ENCODE measurements at places on chromosomes 5 and 9.
A peak's percentile ranks its signal among the peaks of the same experiment; 100 is the strongest.

- no peak for DNase-seq
These were observed 18.1 kb downstream of the TCF7 start for GRCh38 chr5:134132372-134133187.

DNA sequence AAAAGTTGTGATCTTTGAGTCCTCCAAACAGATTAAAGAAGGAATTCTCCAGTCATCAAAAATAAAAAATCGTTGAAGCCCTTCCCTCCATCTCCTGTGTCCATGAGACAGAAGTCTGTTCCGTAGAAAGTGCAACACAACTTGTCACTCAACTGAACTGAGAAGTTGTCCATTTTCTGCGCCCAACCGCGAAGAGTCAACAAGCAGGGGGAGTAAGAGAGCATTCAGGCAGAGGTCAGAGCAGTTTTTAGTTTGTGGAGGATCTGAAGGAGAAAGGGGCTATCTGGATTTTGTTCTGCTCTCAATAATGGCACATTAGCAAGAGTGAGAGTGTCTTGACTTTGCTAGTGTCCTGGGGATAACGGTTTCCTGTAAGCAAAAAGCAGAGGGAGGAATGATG, 303.9 kb downstream of the ICE1 start:
- no peak for DNase-seq

DNA sequence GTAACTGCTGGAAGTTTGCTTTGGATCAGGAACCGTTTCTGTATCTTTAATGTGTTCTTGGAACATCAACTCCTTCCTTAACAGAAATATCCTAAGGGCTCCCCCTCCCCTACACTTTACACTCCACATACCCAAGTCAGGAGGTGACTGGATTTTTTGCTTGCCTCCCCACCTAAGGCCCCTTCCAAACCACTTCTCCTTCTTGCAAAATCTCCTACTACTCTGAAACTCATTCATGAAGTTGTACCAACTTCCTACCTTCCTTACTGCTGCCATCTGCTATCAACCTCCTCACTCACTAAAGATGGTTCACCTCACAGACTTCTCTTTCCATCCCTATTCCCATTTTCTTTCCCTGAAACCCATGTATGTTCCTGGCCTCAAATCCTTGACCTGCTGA, 16.1 kb downstream of the TXN start:
- DNase-seq = no peak

- no peak for DNase-seq
These were observed 1413.1 kb upstream of the CDH6 start for GRCh38 chr5:29780401-29780800.

GRCh38 chr5:35908228-35908627, 30.2 kb downstream of the CAPSL start:
- peak; percentile 22 for DNase-seq

DNA sequence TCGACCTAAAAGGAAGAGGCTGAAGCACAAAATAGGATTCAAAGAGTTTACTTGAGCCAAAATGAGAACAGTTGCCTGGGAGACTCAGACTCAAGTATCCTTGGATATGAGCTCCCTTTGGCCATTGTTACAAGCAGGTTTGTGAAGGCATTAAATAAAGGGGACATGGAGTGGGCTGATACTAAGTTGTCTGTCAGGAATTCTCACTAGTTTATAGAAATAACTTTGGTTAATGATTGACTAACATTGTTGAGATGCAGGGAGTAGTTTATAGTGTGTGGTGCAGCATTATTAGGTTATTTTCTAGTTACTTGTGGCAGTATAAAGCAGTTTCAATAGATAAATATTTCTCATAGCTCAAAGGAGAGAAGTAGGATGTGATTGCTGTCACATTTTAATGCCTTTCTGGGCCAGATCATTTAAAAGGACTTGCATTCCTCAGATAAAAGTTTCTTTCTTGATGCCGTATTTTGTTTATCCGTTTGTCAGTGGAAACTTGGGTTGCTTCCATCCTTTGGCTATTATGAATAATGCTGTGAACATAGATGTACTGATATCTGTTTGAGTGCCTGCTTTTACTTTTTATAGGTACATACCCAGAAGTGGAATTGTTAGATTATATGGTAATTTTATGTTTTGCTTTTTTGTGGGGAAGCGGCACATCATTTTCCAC, 9.1 kb downstream of the AP3S1 start:
- DNase-seq = no peak

- DNase-seq = no peak
These were observed 65.9 kb downstream of the CCDC171 start for GRCh38 chr9:15618540-15619331.

- DNase-seq = peak; percentile 65
These were observed 16.2 kb upstream of the MAT2B start for GRCh38 chr5:163489055-163489744.

- DNase-seq = no peak
These were observed 1.6 kb upstream of the ARHGEF39 start for GRCh38 chr9:35666549-35666948.

DNA sequence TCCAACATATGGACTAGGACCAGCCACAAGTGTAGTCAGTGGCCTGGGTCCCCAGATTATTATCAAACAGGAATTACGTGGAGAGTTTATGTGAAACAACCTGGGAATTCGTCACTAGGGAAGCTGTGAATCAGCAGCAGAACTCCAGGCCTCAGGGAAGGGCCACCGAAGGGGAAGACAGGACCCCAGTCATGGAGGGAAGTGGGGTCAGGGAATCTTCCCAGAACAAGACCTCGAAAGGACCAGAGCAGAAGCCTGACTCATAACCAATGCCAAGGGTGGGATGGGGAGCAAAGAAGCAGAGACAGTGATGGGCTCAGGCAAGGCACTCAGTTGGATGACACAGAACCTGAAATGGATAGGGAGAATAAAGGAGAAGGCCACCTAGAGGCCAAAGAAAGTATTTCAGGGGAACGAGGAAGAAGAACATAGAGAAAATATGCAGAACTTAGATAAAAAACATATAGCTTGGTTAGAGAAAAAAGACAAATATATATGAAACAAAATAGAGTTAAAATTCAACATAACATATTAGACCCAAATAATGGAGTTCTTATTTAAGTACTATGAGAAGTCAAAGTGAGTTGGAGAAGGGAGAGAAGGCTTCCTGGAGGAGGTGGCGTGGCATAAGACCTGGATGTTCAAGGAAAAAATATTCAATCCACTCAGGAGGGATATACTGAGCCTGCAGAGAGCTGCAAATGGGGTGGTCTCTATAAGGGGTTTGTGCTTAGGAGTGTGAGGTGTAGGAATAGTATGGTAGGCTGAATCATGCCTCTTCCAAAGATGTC, 66.7 kb upstream of the CAST start:
- peak; percentile 48 for DNase-seq

DNA sequence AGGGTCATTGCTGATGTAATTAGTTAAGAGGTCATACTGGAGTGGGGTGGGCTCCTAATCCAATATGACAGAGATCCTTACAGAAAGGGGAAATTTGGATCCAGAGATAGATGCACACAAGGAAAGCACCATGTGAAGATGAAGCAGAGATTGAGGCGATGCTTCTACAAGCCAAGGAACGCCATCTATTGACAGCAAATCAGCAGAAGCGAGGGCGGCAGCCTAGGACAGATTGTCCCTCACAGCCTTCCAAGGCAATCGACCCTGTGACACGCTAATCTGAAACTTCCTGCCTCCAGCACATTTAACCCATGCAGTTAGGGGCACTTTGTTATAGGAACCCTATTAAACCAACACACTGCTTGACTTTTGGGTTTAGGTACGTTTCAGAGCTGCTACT, 285.1 kb upstream of the DAP start:
- DNase-seq = no peak

- peak; percentile 8 for DNase-seq
These were observed 123.3 kb upstream of the SLC12A2 start for GRCh38 chr5:127960270-127960691.

DNA sequence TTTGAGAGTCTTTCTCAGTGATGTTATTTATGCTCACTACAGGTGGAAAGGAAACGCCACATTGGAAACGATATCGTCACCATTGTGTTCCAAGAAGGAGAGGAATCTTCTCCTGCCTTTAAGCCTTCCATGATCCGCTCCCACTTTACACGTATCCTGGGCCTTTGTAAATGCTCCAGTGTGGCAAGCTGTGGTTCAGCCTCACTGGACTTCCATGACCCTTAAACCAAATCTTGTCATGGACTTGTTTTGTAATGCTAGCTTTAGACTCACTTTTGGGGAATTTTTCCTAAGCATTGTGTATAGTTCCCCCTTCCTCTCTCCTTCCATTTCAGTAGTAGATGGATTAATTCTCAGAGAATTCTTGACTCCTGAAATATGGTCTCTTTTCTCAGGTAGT, 60.9 kb upstream of the SLC2A8 start:
- no peak for DNase-seq

GRCh38 chr5:135015942-135016341, 18.1 kb downstream of the PITX1 start:
- no peak for DNase-seq

GRCh38 chr5:170478306-170478705, 25.5 kb upstream of the KCNIP1 start:
- no peak for DNase-seq

DNA sequence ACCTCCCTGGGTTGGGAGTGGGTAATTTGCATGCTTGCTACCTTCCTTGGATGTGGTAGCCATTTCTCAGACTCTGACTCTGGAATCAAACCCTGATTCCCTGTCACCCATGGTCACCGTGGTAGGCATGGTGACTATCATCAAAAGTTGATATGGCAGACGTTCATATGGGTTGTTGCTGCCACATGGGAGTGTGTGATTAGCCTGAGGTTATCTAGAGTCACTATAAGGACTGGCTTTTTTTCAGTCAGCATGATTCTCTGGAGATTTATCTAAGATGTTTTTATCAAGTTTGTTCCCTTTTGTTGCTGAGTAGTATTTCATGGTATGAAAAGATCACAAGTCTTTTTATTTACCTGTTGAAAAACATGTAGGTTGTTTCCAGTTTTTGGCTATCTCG, 7.0 kb downstream of the RCL1 start:
- peak; percentile 97 for DNase-seq

DNA sequence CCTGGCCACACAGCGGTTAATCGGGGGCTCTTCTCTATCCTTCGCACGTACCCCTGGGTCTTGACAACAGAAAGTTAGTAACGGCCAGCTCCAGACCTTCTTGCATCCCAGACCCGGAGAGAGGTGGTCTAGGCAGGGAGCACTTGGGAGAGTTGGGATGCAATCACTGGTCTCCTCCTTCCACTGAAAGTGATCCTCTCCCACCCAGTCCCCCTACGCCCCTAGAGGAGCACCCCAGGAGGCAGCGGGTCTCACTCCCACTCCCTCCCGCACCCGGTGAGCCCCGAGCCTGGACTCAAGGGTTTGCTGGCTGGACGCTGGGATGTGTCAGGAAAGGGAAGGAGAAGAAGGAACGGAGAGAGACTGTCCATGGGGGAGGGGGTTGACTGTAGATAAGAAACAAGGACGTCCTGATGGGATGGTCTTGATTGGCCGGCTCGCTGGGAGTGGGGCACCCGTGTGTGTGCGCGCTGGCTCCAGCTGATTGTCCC, 2.0 kb downstream of the RORB start:
- no peak for DNase-seq

DNA sequence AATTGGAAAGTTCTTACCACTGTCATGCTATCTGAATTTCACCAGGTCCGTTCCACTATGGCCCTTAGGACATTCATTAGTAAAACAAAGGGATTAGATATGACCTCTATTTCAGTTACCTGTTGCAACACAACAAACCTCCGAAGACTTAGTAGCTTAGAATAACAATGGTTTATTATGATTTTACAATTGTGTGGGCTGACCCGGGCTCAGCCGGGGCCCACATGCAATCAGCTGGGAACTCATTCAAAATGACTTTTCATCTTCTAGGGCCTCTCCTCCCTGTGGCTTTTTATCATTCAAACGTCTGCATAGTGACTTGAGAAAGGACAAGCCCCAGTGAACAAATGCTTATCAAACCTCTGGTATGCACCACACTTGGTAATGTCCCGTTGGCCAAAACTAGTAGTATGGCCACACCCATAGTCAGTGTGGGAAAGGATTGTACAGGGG, 2.3 kb upstream of the FBXW11 start:
- peak; percentile 98 for DNase-seq

DNA sequence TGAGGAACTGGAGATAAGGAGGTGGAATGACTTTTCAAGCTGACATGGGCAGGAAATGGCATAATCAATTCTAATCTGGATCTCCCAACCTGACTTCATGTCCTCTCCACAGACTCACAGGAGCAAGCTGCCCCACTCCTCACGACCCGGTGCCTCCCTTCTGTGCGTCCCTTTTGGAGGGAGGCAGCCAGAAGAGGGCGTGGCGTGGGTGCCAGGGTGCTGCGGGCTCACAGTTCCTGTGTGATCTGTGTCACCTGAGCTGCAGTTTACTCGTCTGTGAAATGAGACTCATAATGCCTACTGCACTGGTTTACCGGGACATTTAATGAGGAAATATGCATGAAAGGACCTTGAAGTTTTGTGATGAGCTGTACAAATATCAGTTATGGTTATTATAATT, 207.4 kb downstream of the DAB2IP start:
- no peak for DNase-seq

All from hematopoietic multipotent progenitor cell treated with erythropoietin and hydrocortisone succinate and interleukin-3 and kit ligand, for 6 days (in vitro differentiated cells).